ENCODE measurements at places on chromosomes 6 and 20. TPM values are rescaled to one million over a fixed set of nuclear protein-coding genes. Genes with fewer than 3 reads are reported as not detected.

GRCh38 chr20:14861028-14861699, 523.8 kb upstream of the FLRT3 start:
- DNase-seq: no peak

GRCh38 chr6:138528137-138528536, 28.8 kb upstream of the NHSL1 start:
- DNase-seq: peak; percentile 32

DNA sequence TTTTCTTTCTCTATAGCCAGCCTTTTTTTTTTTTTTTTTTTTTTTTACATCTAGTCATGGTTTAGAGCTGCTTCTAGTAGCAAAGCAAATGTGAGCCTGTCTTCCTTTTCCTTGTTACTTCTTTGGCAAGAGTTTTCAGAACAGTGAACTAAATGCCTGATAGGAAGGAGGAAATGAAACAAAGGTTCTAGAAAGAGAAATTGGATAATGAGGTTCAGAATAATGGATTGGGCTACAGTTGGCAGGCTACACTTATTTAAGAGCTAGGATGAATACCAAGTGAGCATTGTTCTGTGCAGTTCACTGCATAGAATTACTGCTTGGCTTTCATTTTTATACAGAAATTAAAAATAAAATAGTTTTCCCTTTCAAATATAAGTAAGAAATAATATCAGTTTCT, 78.6 kb downstream of the HIVEP1 start:
- DNase-seq: no peak

The TGIF2 gene
- total RNA-seq: 12.5 TPM

The ADGRF1 gene
- total RNA-seq: 79.4 TPM

The WFDC12 gene
- not detected for total RNA-seq

The TRAPPC3L gene
- not detected for total RNA-seq
